ENCODE measurements at places on chromosomes 4 and X.
A peak's percentile ranks its signal among the peaks of the same experiment; 100 is the strongest.

- DNase-seq: no peak
Measured at GRCh38 chr4:107349732-107350131, 313.6 kb upstream of the DKK2 start.

GRCh38 chr4:146585761-146586333, 52.8 kb upstream of the POU4F2 start:
- DNase-seq: no peak

GRCh38 chr4:105989485-105990242, 94.4 kb downstream of the NPNT start:
- no peak for DNase-seq

GRCh38 chr4:184889666-184890335, 64.0 kb upstream of the ACSL1 start:
- no peak for DNase-seq

DNA sequence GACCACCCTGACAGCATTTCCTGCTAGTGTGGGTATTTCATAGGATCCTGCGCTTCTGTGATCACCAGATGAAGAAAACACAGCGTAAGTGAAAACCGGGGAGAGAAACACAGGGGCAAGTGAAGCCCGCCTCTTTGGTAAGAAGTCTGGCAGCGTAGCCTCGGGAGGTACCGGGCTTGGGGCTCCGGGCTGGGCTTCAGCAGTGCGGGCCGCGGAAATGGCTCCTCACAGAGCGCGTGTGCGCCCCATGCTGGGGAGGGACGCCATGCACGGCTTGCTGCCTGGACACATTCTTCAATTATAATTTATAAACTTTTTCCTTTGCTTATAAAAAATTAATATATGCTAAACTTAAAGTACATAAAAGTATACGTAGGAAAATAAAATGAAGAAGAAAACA, 151.5 kb downstream of the AFAP1 start:
- DNase-seq: no peak

- DNase-seq: no peak
Measured at GRCh38 chr4:16544251-16544721, 318.0 kb upstream of the TAPT1 start.

GRCh38 chr4:124123181-124123580, 589.4 kb downstream of the ANKRD50 start:
- no peak for DNase-seq

DNA sequence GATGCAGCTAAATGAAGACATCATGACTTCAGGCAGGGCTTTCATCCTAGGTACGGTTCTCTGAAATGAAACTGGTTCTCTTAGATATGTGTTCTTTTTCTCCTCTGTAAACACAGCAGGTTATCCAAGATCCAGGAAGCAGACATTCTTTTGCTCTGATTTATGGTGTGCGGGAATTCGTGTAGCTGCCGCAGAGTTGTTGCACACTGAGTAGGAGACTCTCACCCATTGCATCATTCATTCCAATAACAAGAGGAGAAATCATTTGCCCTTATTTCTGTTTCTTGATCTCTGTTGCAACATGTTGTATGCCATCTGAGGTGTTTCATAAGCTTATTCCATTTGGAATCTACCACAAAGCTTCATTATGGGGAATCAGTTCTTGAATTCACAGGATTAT, 133.6 kb upstream of the VCX2 start:
- no peak for DNase-seq

DNA sequence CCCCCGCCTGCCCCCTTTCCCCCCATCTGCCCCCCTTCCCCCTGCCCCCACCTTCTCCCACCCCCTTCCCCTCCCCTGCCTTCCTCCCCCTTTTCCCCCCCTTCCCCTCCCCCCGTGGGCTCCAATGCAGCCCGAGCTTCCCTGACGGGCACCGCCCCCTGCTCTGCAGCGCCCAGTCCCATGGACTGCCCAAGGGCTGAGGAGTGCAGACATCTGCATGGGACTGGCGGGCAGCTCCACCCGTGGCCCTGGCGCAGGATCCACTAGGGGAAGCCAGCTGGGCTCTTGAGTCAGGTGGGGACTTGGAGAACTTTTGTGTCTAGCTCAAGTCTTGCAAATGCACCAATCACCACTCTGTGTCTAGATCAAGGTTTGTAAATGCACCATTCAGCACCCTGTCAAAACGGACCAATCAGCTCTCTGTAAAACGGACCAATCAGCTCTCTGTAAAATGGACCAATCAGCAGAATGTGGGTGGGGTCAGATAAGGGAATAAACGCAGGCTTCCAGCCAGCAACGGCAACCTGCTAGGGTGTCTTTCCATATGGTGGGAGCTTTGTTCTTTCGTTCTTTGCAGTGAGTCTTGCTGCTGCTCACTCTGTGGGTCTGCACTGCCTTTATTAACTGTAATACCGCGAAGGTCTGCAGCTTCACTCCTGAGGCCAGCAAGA, 300.5 kb upstream of the PABPC4L start:
- no peak for DNase-seq

DNA sequence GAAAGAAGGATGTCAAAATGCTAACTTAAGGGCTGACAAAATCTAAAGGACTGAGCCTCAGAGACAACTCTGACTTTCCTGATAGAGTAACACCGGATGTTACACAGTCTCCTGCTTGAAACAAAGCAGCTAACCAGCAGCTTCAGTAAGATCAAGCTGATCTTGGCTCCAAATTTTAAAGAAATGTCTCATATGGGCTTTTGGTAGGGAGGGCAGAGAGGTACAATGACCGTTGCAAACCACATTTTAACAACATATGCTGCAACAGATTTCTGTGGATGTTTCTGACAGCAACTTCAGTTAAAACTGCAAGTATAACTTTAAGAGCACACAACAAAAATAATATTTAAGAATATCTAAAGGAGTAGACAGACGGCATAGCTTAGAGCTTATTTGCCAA, 9.1 kb downstream of the RPGR start:
- no peak for DNase-seq

DNA sequence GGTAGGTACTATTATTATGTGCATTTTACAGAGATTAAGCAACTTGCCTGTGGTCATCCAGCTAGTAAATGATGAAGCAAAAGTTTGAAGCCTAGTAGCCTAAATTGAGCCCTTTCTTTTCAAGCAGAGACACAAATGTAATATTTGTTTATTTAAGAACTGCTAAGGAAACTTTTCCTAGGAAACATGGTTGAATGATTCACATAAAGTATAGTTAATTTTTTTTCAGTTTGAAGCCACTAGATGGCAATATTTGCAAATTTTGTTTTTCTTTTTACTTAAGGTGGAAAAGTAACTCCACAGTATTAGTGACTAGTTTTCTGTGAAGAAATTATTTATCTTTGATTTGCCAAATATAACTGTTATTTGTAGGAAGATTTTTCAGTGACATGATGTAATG, 52.8 kb upstream of the ANKRD17 start:
- no peak for DNase-seq

GRCh38 chr4:2058264-2059045, 672 bp upstream of the NAT8L start:
- no peak for DNase-seq

DNA sequence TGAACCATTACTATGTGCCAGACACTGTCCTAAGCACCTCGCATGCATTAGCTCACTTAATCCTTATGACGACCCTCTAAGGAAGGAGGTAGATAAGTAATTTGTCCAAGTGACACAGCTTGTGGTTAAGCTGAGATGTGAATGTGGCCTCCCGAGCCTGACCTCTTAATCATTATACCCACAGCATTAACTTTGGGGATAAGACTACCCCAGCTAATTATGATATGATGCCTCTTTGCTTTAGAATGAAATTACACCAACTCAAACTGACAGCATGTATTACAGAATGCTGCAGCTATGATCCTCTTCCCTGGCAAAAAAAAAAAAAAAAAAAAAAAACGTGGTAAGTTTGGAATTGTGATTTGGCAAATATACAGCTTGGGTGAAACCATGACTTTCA, 53.5 kb downstream of the APBB2 start:
- no peak for DNase-seq

DNA sequence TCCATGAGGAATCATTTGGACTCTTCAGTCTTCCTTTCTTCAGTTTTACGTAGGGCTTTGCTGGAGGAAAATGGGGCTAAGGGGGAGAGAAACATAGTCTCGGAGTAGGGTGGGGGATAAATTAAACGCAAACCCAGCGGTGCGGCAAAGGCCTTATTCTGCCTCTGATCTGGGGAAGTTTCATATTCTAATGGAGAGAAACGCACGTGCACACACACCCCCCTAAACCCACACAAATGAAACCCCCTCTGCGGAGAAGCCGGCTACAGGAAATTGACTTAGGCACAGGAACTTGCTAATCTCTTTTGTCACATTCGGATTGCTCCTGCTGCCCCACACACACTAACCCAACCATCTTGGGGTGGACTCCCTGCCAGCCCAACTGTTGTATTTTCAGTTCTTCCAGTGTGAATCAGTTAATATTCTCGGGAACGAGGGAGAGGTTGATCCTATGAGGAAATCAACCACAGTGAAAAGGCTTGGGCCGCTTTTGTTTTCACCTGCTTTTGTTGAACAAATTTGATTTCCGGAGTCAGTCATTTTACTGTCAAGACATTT, at the start of gene RHOH:
RHOH (plus strand) TSS at position 308 of the 558 bp plus-strand sequence. CDS start 46,356 bp downstream, outside the sequence.
- peak; percentile 32 for DNase-seq

GRCh38 chr4:130393231-130393630, 1297.3 kb downstream of the C4orf33 start:
- no peak for DNase-seq

DNA sequence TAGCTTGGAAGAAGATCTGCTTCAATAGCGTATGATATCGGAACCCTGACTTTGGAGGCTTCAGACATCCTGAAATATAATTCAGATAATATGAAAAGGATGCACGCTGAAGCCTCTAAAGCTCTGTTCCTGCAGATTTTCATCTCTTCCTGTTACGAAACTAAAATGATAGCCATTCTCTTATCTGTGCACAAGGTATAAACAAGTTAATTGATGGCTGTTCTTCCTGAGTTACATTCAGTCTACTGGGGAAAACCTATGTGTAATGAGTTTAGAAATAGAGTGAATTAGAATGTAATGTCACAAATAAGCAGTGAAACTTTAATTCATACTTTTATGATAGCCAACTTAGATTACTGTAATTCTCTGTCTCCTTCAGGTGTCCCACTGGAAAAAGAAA, 36.8 kb upstream of the AGA start:
- no peak for DNase-seq

- DNase-seq: no peak
Measured at GRCh38 chr4:123229286-123229685, 167.3 kb upstream of the SPRY1 start.

DNA sequence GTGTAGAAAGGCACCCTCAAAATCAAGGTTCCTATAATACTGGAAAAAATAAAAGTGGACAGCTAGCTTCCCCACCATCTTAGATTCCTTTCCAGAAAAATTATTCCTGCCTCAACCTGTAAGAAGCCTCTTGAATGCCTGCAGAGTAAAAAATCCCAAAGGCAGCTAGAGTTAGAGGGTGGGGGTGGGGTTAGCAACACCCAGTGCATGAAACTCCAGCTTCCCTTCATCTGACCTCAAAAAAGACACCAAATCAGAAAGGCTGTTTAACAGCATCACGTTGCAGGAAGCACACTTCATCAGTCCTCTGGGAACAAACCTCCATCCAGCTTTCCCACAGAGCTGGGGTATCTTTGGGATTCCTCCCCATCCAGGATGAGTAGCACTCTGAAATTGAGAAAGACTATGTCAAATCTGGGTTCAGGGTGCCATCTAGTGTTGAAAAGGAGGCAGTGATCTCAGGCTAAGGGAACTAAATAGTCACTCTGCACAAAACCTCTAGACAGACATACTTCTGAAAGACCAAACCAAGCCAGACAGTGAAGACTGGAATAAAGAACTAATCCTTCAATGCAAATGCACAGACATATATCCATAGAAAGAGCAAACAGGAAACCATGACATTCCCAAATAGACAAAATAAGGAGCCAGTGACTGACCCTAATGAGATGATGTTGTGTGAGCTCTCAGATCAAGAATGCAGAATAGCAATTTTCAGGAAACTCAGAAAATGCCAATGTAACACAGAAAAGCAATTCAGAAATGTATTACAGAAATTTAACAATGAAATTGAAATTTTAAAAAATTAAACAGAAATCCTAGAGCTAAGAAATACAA, 97.9 kb downstream of the ARHGEF9 start:
- DNase-seq: no peak

DNA sequence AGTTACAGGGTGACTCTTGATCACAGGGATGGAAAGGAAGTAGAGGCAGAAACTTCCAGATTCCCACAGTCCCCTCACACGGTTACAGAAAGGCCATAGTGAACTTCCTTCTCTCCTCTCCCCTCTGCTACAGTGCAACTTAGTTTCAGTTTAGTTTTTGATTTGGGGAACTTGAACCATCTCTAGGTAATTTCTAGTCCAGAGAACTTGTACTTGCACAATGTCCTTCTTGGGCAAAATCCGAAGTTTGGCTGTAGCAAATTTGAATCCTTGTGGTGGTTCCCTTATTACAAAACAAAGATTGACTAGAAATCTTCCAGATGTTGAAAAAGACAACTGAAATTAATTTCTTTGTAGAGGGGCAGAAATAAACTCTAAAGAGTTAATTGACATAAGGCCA, 1.2 kb upstream of the BLTP1 start:
- DNase-seq: no peak

DNA sequence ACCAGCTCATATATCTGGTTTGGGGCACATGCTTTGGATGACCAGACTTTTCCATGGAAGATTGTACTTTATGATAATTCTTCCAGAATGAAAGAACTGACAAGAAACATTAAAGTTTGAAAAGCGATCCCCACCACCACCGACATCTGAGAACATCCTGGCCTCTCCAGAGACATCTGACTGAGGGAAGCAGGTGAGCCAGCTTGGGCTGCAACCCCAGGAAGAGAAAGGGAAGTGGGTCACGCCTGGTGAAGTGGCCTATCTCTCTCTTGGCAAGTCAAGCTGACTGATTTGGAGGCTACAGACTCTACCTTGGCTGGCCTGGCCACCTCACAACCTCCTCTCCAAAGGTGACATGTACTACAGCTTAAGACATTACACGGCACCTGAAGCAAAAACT, 20.7 kb downstream of the PARM1 start:
- no peak for DNase-seq

DNA sequence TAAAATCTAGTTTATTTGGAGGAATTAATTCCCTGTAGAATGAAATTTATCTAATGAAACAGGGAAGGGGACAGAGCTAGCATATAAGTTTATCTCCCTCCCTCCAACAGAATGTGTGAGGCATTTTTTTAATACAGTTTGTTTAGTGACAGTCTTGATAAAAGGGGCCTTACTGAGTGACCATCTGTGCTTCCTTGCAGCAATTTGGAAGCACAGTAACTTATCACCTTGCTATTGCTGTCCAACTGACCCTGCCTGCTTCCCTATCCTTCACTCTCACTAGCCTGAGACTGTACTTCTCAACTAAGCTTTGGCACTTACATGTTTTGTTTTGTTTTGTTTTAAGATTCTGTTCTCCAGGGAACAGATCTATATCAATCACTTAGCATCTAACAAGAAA, 31.1 kb upstream of the KCTD8 start:
- no peak for DNase-seq

DNA sequence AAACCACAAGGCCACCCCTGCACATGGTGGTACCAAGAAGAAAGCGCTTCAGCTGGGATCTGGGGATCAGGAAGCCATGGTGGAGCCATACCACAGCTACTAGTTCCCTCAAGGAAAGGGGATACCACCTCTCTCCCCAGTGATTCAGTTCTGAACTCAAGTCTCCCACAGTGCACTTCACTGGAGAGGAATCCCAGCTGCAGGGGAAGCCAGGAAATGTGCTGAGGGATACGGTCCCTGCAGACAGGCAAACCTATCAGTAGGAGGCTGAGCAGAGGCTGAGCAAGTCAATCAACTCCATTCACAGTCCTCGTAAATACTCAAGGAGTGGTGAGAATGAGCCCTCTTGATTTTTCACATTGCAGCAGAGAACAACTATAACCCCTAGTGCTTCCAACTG, 11.0 kb downstream of the TMEM192 start:
- no peak for DNase-seq
